Small intestine (tissue), 16 donors: ENCODE measurements at places on chromosomes 11 and 22. TPM values are rescaled to one million over a fixed set of nuclear protein-coding genes. Genes with fewer than 3 reads are reported as not detected.
A peak's percentile ranks its signal among the peaks of the same experiment; 100 is the strongest.

TSSK2 gene
- polyA plus RNA-seq = 0.04 TPM

CATSPERZ gene
- 0.58 TPM for polyA plus RNA-seq

TNNT3 gene
- polyA plus RNA-seq = 1.6 TPM

STX5 gene
- 22.6 TPM for polyA plus RNA-seq

B3GAT1 gene
- 0.54 TPM for polyA plus RNA-seq

OR52N2 gene
- not detected for polyA plus RNA-seq

GRCh38 chr11:124402326-124402922, 3.6 kb upstream of the OR8B3 start:
- DNase-seq = peak; percentile 48

DNA sequence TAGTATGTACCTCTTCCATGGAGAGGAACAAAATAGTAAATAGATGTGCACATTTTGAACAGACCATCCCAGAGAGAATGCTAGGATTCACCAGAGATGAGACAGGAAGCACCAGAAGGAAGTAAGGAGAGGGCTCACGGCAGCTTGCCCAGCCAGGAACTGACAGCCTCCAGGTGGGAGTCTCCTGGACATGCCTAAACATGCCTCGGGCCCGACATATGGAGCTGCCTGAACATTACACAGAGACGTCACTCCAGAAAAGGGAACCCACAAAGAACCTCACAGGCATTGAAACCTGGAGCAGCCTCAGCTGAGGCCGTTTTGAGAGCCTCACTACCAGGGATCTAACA, 67.4 kb downstream of the BRD1 start:
- no peak for DNase-seq

- no peak for DNase-seq
Observed at GRCh38 chr11:34514597-34514996, 1.0 kb upstream of the ELF5 start.

GRCh38 chr22:49302150-49302460, 525.6 kb downstream of the BRD1 start:
- no peak for DNase-seq

GRCh38 chr22:42227435-42227834, 43.0 kb downstream of the TCF20 start:
- DNase-seq = no peak

DNA sequence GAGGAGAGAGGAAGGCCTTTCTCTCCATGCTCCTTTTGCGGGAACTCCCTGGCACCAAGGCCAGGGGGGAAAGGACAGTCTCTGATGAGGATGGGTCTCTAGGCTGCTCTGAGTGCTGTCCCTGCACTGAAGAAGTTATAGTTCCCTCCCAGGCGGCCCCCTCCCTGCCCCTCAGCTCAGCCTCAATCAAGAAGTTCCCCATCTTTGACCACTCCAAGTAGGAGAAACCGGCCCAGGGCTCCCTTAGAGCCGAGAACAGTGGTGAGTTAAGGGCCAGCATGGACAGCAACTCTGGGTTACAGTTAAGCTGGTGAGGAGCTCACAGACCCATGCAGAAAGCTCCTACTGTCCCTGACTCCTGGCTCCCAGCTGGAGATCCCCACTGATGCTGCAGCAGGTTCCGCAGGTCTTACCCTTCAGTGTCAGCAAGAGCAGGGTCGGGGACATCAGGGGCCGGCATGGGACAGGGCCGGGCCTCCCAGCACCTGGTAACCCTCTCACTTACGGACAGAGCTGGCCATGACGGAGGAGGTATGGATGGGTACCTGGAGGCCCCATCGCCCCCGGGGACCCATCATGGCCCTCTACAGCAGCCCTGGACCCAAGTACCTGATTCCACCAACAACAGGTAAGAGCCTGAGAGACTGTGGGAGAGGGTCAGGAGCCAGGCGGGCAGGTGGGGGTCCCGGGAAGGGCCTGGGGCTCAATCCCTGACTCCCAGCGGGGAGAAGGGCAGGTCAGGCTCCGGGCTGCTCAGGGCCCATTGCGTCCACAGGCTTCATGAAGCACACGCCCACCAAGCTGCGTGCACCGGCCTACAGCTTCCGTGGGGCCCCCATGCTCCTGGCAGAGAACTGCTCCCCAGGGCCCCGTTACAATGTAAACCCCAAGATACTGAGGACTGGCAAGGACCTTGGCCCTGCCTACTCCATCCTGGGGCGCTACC, 4.2 kb downstream of the SCGB1C1 start:
- no peak for DNase-seq

DNA sequence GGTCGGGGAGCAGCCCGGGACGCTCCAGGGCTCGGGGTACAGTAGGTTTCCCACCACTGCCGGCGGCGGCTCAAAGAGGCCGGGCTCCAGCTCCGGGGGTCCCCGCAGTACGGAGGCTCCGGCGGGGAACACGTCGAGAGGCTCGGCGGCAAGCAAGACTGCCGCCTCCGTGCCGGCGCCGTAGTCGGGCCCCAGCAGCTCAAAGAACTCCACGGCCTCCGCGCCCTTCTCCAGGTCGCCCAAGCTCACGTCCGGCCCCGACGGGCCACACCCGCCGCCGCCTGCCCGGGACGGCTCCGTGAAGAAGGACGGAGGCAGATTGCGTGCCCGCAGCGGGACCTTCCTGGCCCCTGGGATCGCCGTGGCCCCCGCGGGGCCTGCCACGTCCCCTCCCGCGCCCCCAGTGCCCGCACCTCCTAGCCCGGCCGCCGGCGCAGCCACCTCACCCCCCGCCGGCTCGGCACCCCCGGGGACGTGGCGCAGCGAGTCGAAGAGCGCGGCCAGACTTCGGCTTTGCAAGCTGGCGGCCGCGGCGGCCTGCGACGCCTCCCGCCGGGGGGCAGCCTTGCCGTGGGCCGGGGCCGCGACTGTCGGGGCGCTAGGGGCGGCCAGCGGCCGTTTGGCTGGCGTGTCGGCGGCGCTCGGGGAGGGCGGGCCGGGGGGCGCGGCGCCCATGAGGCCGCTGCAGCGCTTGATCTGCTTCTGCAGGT, 775 bp downstream of the FAM181B start:
- peak; percentile 35 for DNase-seq

DNA sequence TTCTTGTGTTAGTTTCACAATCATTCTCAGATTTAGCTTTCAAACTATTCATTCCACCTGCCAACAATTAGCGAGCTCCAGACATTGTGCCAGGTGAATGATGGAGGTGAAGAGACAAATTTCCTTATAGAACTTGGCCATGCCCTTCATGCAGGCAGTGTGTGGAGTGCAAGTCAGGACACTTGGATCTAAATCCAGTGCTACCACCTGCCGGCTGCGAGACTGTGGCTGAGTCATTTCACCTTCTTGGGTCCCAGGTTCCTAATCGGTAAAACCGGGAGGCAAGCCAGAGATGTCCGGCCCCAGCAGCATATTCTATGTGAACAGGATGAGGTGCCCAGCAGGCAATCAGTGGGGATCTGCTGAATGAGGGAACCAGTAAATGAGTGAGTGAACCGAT, 18.6 kb upstream of the EHF start:
- DNase-seq = no peak

DNA sequence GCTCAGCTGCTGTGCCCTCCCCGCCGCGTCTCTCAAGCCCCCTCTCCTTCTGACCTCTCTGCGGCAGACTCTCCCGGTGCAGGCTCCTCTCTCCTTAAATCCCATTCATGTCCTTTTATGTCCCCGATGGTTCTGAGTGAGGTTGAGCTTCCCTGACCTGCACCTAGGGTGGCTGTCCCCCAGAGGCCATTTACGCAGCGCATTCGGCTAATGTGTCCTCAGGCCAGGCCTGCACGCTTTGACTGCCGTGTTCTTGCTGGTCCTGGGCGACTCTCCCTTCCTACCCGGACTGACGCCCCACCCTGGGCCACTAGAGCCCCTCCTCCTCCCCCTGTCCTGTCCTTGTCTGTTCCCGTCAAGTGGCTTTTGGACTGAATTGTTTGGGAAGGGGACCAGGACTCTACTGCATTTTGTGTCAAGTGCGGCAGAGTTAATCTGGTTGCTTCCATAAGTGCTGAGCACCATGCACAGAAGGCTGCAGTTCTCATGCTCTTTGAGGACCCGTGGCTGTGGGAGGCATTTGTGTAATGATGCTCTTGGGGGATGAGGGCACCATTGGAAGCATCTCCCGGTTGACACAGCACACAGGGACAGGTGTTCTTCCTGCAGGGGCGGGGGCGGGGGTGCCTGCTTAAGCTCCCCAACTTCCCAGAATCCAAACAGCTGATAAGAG, 37.1 kb downstream of the IGHMBP2 start:
- no peak for DNase-seq

DNA sequence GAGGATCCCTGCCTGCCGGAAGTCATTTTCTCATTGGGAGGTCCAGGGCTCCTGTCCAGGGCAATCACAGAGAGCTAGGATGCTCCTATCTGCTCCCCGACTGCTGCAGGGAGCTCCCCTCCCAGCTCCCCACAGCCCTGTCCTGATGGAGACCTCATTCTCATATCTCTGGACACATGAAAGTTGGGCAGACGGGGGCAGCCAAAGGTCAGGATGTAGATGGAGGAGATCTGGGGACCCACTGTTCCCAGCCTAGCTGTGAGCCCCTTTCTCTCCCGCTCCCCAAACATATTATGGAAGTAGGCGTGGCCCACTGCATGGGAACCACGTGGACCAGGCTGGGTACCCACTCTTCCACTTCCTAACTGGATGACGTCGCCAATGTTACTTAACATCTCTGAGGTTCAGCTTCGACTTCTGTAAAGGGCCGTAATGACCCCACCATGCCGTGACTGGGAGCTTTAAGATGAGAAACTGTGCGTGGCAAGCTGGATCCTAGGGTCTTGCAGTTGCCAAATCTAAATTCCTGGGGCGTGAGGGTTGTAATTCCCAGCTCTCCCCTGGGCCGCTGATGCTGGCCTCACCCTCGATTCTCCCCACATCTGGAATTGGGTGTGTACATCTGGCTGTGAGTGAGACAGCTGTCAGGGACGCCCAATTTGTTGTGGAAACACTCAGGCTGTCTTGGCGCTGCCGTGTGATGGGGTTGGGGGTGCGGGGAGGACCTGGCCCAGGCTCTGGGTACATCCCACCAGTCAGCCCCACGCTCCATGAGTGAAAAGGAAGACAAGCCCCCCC, 1.8 kb downstream of the CDC42EP2 start:
- DNase-seq = peak; percentile 42

- DNase-seq = no peak
Observed at GRCh38 chr11:46331282-46331984, 15.8 kb upstream of the DGKZ start.

GRCh38 chr11:117117681-117118080, 19.5 kb upstream of the SIK3 start:
- no peak for DNase-seq

GRCh38 chr11:46438211-46438610, 46.6 kb upstream of the CHRM4 start:
- peak; percentile 84 for DNase-seq

GRCh38 chr11:44310206-44310462, 195 bp upstream of the ALX4 start:
- no peak for DNase-seq

DNA sequence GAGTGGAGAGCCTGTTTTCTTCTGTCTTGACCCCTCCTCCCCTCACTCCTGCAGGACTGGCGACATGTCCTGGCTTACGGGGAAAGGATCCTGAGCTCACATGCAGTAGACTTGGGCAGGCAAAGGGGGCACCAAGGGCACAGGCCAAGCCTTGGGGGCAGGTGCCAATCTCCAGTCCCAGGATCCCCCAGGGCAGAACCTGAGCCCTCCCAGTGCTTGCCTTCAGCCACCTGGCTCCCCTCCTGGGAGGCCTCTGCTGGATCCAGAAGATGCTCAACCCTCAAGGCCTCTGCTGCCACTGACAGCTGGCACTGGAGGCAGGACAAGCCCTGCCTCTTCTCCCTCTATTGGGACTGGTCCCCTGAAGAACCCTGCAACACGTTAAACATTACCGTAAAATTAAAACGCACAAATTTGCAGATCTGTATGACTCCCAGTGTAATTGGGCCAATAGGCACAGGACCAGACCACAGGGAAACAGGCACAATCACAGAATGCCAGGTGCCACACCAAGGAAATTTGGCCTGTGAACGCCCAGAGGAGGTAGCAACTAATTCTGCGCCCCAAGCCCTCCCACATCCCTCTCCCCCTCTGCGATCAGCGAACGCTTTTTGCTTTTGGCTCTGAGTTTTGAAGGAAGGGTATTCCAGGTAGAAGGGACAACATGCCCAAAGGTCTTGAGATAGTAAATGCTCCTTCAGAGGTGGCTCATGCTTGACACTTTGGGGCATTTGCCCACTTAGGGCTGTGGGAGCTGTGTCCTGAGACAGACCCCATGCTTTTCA, 967 bp upstream of the LZTR1 start:
- no peak for DNase-seq

GRCh38 chr11:35412285-35412684, 7.1 kb downstream of the SLC1A2 start:
- no peak for DNase-seq

DNA sequence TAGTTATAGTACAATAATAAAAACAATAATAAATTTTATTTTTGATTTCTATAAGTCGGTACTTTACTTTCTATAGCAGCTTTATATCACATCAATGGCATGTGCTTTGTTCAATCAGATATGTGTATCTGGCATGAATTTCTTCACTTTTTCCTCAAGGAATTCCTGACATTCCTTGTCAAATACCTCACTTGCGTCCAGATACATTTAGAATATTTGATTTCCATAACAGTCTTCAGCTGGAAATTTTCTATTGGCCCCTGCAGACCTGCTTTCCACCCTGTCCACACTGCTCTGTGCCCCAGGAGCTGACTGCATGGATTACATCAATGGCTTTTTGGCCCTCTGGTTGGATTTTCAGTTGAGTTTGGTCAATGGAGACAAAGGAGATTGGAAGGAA, 93.2 kb downstream of the FAR1 start:
- no peak for DNase-seq

- no peak for DNase-seq
Observed at GRCh38 chr22:25030636-25031035, 78.1 kb downstream of the KIAA1671 start.

GRCh38 chr22:46149512-46150033, 753 bp upstream of the PPARA start:
- DNase-seq = peak; percentile 84

GRCh38 chr11:128328955-128329551, 258.3 kb downstream of the ETS1 start:
- DNase-seq = peak; percentile 5

DNA sequence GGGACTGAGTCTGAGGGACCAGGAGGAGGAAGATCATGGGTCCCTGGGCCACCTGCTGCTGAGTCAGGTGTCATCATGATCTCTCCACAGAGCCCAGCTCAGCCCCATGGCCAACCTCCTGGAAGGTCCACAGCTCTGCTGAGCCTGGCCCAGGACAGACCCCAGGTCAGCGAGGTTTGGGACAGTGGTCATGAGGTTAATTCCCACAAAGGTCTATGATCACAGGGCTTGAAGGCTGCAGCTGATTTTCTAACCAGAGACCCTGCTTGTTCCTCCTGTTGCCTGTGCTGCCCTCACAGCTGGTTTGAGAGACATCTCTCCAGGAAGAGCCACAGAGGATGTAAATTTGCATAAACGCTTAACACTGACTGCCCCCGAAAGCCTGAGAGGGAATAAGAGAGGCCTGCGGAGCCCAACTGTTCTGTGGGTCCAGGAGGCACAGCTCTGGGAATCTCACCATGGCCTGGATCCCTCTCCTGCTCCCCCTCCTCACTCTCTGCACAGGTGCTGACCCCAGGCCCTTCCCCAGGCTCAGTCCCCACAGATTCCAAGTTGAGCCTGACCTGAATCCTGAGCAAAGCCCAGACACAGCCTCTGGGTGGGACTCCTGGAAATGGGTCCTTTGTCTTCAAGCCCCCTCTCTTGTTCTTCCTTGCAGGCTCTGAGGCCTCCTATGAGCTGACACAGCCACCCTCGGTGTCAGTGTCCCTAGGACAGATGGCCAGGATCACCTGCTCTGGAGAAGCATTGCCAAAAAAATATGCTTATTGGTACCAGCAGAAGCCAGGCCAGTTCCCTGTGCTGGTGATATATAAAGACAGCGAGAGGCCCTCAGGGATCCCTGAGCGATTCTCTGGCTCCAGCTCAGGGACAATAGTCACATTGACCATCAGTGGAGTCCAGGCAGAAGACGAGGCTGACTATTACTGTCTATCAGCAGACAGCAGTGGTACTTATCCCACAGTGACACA, 102.8 kb downstream of the GGTLC2 start:
- no peak for DNase-seq
